SHP77 treated with DMSO at 0.1 percent for 48 hours (cell line): ENCODE measurements at places on chromosomes 11 and 22.

GRCh38 chr11:121711939-121712338 lies 259.2 kb upstream of the SORL1-AS1 start:
- no peak for DNase-seq

GRCh38 chr22:30562366-30562765 lies 12.1 kb downstream of the GAL3ST1 start:
- no peak for DNase-seq

DNA sequence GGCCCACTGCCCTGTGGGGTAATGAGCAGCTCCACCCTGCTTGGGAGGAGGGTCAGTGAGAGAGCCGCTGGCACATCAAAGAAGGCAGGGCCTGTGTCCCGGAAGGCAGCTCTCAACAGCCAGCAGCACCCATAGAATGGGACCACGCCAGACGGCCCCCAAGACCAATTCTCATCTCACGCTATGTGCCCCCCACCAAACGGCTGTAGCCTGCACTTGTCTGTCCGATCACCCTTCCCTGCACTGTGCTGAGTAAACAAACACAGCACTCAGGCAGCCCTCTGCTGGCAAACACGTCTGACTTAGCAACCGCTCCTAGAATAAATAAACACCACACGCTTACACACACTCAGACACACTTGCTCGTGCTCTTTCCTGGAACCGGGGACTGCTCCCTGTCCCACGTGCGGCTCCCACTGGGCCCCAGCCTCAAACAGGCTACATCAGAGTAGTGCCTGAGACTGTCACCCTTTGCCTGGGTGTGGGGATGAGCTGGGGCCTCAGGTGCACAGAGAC lies 53.2 kb upstream of the CDON start:
- peak; percentile 79 for DNase-seq

GRCh38 chr11:34226210-34226609 lies 120.8 kb downstream of the NAT10 start:
- no peak for DNase-seq

- DNase-seq, result no peak
Observed at GRCh38 chr11:11501546-11502262, 120.1 kb downstream of the GALNT18 start.

GRCh38 chr11:104700609-104701008 lies 197.7 kb downstream of the CASP12 start:
- DNase-seq, result no peak

DNA sequence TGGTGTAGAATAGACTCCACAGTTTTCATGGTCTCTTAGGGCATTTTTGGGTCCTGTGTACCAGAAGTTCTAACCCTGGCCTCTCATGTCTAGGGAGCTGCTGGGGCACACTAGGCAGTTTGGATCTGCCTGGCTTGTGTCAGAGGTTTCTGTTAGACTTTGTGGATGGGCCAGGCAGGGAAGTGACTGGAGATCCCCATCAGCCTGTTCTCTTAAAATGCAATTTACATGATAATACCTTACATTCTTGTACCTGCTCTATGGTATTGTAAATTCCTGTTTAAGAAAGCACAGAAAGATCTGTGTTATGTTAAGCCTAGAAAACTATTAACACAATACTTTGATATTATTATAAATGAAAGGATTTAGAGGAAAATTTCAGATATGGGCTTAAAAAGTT lies 104.0 kb downstream of the ARHGAP42 start:
- no peak for DNase-seq

DNA sequence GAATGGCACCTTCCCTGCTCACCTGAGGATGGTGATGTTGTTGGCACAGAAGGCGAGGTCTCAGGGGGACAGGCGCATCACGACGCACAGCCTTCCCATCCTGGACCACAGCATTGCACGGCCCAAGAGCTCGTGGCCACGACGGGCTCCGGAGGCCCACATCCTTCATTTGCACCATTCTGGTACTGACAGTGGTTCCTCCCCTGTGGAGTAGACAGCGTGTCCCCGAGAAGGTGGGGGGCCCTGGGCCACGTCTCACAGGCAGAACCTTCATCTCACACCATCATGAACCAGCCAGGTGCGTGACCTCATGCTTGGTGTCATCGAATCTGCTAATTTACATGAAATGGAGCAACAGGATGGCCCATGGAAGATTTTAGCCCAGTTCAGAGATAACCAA lies 180.0 kb downstream of the CTTN start:
- DNase-seq, result no peak

GRCh38 chr11:116539836-116540418 lies 232.9 kb downstream of the BUD13 start:
- DNase-seq, result no peak

GRCh38 chr11:78740199-78741071 lies 165.8 kb upstream of the NARS2 start:
- no peak for DNase-seq

- DNase-seq, result no peak
Observed at GRCh38 chr11:110691926-110692325, 20.3 kb downstream of the ARHGAP20 start.

- no peak for DNase-seq
Observed at GRCh38 chr11:127939000-127939399, 648.4 kb downstream of the ETS1 start.

GRCh38 chr22:32576553-32577253 lies 102.1 kb downstream of the FBXO7 start:
- no peak for DNase-seq

- DNase-seq, result no peak
Observed at GRCh38 chr11:8833568-8834315, 77.2 kb upstream of the AKIP1 start.

- DNase-seq, result no peak
Observed at GRCh38 chr11:95684170-95684569, 105.4 kb downstream of the FAM76B start.

GRCh38 chr22:47052236-47053012 lies 290.0 kb downstream of the TBC1D22A start:
- no peak for DNase-seq

- DNase-seq, result no peak
Observed at GRCh38 chr11:9569588-9570164, 3.8 kb upstream of the WEE1 start.

DNA sequence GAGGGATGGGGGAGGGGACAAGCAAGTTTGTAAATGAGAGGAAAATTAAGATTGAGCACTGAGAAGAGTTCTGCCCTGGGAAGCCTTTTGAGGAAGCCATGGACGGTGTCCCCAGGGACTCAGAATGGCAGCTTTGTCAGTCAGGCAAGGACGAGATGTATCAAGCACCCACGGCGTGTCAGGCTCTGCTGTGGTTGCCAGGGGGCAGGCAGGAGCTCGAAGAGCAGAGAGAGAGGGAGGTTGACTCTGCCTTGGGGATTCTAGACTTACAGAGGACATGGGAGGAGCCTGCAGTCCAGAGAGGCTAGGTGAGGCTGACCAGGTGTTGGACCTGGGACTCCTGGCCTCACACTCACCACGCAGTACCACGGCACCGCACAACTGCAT lies 29.1 kb upstream of the SYT7 start:
- no peak for DNase-seq

DNA sequence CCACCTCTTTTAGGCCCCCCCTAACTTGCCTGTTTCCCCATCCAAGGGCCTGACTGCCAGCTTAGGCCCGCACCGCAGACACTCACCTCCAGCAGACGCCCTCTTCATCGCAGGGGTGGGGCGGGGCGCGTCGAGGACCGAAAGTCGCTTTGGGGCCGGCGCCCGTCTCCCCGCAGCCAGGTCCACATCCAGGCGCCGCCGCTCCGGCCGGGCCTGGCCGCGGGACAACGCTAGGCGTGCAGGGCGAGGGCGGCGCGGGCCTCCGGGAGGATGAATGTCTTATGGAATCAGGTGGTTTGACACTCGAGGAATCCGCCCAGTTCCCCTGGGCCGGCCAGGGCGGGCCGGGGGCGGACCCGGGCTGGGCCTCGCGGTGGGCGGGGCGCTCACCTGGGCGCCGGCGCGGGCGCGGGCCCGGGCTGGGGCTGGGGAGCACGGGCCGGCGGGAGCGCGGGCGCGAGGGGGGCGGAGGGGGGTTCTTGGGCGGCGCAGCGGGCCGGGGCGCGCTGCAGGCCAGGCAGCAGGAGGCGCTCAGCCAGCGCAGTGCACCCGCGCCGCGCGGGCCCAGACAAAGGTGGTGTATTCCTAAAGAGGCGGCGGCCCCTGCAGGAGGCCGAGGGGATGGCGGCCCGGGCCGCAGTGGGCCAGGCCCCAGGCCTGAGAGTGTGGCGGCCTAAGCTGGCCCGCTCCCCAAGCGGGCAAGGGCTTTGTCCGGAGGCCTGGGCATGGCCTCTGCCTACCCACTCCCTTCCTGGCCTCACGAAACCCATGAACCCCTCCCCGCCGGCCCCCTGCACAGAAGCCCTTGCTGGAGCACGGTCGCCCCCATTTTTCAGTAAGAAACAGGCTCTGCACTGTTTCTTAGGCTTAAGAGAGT lies 177.6 kb downstream of the IGLL1 start:
- DNase-seq, result no peak

- no peak for DNase-seq
Observed at GRCh38 chr11:88377144-88377543, 39.6 kb upstream of the CTSC start.

DNA sequence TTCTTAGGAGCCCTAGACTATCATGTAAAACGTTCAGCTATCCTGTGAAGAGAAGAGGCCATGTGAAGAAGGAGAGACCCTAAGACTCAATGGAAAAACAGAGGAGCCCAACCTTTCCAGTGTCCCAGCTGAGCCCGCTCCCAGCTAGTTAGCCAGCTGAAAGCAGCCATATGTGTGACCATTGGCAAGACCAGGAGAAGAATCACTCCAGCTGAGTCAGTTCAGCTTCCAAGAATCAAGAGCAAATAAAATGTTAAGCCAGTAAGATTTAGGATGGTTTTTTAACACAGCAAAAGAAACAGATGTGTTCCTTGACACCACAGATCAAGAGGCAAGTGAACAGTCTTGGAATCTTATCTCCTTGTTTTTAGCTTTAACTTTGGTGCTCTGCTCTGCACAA lies 108.0 kb downstream of the CCDC81 start:
- DNase-seq, result no peak

DNA sequence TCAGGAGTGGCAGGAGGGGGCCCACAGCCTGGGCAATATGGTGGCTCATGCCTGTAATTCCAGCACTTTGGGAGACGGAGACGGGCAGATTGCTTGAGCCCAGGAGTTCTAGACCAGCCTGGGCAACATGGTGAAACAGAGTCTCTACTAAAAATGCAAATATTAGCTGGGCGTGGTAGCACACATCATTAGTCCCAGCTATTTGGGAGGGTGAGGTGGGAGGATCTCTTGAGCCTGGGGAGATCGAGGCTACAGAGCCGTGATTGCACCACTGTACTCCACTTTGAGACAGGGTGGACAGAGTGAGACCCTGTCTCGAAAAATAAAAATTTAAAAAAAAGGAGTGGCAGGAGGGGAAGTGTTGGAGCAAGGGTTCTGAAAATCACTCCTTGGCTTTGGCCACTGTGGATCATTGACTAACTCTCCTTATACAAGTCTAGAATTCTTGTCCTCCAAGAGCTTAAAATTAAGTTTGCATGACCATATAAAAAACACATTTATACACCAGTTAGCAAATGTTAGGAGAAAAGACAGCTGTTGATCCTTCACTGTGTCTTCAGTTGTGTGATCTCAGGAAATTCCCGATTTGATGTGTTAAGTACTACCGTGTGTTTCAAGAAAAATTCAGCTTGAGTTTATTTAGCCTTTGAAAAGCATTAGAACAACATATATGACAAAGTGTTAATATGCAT lies 2.3 kb upstream of the WEE1 start:
- no peak for DNase-seq

GRCh38 chr11:115674176-115674936 lies 170.1 kb upstream of the CADM1 start:
- DNase-seq, result no peak

- DNase-seq, result no peak
Observed at GRCh38 chr22:29106839-29107238, 34.0 kb downstream of the KREMEN1 start.

GRCh38 chr11:125062931-125063428 lies at the start of gene SLC37A2:
Gene SLC37A2 (plus strand): TSS chr11:125063305. CDS start chr11:125063368, 63 bp downstream.
- DNase-seq, result no peak

- DNase-seq, result no peak
Observed at GRCh38 chr11:123313262-123313661, 116.8 kb upstream of the GRAMD1B start.
